ENCODE measurements at places on chromosomes 7 and 10. TPM values are rescaled to one million over a fixed set of nuclear protein-coding genes. Genes with fewer than 3 reads are reported as not detected.

DNA sequence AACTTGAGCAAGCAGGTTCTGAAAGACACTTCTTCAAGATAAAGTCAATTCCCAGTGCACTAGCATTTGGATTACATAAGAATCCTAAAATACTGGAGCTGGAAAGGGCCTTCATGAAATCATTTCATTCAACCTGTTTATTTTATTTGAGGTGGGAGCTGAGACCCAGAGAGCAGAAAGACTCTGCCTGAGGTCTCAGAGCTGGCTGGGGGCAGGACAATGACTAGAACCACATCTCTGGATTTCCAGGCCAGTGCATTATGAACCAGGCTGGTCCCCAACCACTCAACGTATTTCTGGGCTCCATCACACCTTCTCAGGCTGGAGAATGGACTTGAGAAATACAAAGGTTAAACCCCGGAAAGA is 8.4 kb downstream of the ANXA11 start:
- no peak for DNase-seq

DNA sequence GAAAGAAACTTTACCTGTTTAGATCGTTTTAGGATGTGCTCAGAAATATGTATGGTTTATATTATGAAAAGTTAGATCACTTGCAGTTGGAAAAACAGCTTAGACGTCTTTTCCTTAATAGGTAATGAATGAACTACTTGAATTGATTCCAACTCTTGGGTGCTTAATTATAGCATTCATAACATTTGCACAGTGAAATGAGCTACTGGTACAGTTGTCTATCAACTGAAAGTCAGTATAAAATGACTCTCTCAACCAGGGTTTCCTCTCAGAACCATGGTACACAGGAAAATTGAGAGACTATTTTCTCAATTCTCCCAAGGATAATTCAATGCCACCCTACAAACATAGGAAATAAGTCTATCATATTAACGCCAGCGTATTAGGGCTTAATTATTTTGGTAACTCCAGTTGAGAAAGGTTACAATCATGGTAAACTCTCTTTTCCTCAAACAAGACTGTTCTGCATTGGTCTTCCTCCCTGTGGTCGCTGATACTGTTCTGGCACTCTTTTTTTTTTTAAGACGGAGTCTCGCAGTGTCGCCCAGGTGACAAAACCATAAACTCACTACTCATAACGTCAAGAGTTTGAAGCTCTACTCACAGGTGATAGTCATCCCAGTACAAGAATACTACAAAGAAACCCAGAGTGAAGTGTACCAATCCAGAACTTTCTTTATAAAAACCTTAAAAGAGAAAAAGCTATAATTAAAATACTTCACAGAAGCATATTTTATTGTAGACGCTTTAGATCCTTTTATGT is 2.0 kb downstream of the ANLN start:
- peak; percentile 37 for DNase-seq

GRCh38 chr10:48287417-48288391 is 13.2 kb upstream of the FRMPD2 start:
- no peak for DNase-seq

The A1CF gene
- total RNA-seq = not detected

The WNT8B gene
- 0.40 TPM for total RNA-seq

The CDNF gene
- total RNA-seq = 0.67 TPM

The TSPAN15 gene
- 4.2 TPM for total RNA-seq

The PRLHR gene
- total RNA-seq = not detected

The OR2A42 gene
- total RNA-seq = not detected

The ALKBH4 gene
- total RNA-seq = 10.5 TPM
